ENCODE measurements at places on chromosomes 5 and 9.

DNA sequence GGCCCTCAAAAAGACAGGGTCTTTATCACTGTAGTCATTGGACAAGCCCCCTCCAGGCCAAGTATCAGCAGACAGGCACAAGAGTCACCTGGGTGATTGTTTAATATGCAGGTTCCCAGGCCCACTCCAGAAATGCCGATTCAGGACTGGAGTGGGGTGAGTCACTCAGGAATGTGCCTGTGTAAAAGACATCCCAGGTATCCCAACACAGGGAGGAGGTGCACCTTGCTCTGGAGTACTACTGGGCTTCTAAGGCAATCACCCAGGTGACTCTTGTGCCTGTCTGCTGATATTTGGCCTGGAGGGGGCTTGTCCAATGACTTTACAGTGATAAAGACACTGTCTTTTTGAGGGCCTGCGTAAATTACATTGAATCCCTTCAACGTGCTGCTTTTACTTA lies 40.6 kb downstream of the ACTL7B start:
- no peak for DNase-seq

GRCh38 chr5:32230356-32231099 lies 56.4 kb upstream of the GOLPH3 start:
- no peak for DNase-seq

DNA sequence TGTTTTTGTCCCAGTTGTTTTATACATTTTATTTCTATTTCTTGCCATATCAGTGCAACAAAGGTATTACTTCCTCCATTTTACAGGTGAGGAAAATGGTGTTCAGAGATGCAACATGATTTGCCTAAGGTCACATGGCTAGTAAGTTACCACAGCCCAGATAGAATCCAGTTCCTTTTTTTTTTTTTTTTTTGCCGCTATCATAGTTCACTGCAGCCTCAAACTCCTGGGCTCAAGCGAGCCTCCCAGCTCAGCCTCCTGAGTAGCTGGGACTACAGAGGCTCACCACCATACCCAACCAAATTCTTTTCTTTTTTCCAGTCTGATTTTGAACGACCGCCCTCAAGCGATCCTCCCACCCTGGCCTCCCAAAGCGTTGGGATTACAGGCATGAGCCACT lies 480 bp upstream of the CCDC69 start:
- DNase-seq, result no peak

DNA sequence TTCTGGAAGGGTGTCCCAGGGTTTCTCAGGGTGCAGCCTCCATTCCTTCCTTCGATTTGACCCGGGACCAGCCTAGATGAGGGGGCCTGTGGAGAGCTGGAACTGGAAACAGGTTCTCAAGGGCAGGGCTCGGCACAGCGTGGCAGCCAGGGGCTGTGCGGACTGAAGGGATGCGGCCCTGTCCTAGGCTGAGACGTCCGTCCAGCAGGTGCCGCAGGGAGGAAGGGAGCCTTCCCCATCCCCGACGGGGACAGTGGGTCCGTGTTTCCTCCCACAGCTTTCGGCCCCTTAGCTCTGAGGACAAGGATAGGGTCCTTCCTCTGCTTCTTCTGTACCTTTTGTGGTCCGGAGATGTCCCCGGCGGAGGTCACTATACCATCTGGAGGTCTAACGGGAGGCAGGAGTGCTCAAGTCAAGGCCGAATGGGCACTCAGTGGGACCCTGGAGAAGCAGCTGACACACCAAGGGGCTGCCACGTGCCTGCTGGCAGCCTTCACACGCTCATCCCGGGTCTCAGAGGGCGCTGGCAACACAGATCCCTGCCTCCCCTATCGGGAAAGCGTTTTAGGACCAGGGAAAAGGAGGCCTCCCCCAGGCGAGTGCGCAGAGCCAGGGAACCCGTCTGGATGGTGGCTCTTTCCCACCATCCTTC lies 49.9 kb downstream of the USP20 start:
- DNase-seq, result no peak

- DNase-seq, result peak; percentile 48
Measured at GRCh38 chr5:74243634-74244033, 396.9 kb downstream of the ENC1 start.

GRCh38 chr9:125984461-125984860 lies 237.3 kb downstream of the PBX3 start:
- no peak for DNase-seq

GRCh38 chr5:20680718-20681302 lies 692.8 kb upstream of the CDH18 start:
- DNase-seq, result no peak

- no peak for DNase-seq
Measured at GRCh38 chr5:44875661-44876605, 67.2 kb downstream of the MRPS30 start.

- DNase-seq, result no peak
Measured at GRCh38 chr9:75132244-75132643, 43.9 kb downstream of the OSTF1 start.

DNA sequence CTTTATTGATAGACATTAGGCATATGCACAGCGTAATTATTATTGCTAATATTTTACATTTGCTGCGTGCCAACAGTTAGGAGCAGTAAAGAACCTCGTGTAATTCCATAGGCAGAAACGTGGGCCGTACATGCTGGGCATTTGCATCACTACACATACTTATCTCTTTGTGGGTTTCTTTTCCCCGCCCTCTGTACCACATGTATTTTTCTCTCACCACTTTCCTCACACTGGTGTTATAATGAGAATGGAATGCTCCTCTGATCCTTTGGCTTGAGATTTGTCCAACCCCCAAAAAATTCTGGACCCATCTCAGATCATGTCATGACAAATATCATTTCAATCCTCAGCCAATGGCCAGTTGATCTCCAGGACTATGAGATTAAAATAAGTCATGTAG lies 1952.6 kb upstream of the WWC1 start:
- peak; percentile 10 for DNase-seq

- no peak for DNase-seq
Measured at GRCh38 chr9:134652291-134653225, 11.0 kb downstream of the COL5A1 start.

- DNase-seq, result no peak
Measured at GRCh38 chr9:107647611-107648010, 158.0 kb upstream of the KLF4 start.

DNA sequence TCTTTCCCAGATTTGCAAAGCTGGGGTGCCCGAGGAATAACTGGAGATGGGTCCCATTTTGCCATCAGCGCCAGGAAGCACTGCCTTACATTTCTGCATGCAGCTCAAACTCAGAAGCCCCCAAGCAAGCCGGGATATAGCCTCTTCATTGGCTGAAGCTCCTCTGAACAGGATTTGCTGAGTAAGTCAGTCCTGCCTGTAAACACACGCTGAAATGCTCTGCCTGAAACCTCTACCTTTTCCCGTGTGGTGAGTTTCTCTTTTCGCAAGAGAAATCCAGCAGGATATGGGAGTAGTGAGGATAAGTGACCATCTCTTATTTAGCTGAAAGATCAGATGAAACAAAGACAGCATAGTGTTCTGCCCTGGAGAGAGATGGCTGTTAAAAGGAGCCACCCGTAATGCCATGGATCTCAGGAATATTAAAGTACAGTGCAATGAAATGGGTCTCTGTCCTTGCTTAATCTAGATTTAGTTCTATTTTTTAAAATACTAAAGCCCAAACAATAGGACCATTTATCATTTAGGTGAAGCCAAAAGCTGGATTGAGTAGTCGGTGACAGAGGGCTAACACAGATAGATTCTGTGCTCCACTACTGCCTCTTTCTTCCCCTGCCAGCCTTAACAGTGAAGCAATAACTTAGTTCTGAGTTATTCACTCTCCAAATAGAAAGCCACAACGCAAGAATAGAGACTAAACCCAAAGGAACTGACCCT lies 177.5 kb upstream of the PPP2R2B start:
- no peak for DNase-seq

DNA sequence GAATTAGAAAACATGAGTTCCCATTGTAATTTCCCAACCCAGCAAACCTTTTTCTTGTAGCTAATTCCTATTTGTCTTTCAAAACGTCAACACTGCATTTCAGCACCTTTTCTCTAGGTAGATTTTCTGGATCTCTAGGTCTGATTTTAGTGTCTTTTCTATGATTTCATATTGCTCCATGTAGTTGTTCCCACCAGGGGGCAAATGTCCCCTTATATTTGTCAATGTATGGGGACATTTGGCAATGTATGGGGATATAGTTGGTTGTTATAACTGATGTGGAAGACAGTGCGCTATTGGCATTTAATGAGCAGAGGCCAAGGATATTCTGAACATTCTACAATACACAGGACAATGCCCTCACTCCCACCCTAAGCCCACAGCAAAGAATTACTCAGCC lies 273.9 kb upstream of the ADRA1B start:
- no peak for DNase-seq

DNA sequence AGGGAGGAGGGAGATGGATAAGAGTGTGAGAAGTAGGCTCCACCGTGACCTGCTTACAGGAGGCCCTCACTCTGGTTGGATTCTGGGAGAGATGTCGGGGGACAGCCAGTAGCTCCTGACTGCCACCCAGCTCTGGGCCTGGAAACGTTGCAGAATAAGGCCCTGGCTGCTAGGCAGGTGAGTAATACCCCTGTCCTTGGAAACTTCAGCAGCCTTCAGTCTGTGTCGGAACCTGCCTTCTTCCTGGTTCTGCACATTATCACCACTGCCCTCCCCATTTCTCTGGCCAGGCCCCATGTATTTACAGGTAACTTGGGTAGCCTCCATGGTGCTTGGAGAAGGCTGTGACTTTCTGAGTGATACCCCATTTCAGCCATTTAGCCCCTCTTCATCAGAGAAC lies 26.8 kb downstream of the FAXDC2 start:
- no peak for DNase-seq

- DNase-seq, result peak; percentile 45
Measured at GRCh38 chr5:166695326-166695725, 1596.1 kb upstream of the WWC1 start.

DNA sequence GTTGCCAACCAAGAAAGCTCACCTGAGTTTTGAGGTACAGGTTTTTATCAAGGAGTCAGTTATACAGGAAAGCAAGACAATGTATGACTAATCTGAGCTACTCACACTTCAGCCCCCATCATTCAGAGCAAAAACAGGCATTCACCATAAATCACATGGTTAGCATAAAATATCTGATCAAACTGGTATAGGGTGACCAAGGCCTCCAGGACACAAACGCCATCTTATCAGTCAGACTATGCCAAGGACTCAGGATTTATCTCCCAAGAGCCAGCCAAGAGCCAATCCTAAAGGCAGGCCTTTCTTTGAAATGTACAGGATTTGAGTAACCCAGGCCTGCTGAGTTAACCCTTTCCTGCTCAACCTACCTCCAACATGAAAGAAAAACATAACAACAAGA lies 313.0 kb upstream of the NREP start:
- DNase-seq, result no peak

- DNase-seq, result no peak
Measured at GRCh38 chr9:107759823-107760166, 270.2 kb upstream of the KLF4 start.

- no peak for DNase-seq
Measured at GRCh38 chr5:22044229-22044628, 808.9 kb downstream of the CDH12 start.

GRCh38 chr9:134751622-134752021 lies 110.0 kb downstream of the COL5A1 start:
- DNase-seq, result no peak

DNA sequence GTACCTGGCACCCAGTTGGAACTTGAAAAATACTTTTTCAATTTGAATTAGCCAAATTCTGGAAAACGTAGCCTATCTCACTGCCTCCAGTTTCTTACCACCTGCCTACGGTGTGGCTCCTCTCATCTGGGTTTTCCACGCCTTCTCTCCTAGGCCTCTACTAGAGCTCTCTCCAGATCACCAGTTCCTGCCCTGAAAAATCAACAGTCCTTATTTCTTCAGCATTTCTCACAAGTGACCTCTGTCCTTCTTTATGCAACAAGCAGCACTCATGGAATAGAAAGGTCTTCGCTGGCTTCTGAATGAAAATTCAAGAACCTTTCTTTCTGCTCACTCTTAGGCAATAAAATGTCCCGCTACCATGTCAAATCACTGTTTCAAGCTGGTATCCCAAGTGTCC lies 64.8 kb downstream of the PIP5K1B start:
- DNase-seq, result no peak

DNA sequence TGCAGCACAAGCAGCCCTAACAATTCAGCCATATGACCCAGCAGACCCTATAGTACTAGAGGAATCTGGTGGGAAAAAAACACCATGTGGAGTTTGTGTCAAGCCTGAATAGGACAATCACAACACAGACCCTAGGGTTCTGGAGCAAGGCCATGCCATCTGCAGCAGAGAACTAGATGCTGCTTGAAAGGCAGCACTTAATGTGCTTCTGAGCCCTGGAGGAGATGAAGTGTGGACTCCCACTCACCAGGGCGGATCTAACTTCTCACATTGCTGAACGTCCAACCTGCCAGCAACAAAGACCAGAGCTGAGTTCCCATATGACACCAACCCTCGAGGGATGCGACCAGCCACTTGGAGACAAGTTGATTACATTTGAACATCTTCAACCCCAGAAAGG lies 43.2 kb downstream of the GABBR2 start:
- no peak for DNase-seq

DNA sequence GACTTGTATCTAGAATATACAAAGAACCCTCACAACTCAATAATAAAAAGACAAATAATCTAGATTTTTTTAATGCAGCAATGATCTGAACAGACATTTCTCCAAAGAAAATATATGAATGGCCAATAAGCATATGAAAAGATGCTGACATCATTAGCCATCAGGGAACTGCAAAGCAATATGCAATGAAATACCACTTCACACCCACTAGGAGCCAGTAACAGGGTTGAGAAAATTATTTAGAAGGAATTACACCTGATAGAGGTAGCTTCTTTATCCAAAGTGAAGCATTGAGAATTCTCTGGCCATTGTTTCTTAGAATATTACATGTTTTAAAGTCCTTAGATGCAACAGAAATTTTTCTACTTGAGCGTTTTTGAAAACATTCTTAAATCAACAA lies 316.9 kb downstream of the KCNN2 start:
- DNase-seq, result no peak

GRCh38 chr9:137750007-137750406 lies 127.6 kb upstream of the CACNA1B start:
- no peak for DNase-seq

GRCh38 chr9:122350577-122351355 lies 20.1 kb upstream of the PTGS1 start:
- DNase-seq, result peak; percentile 77
